NCI-H524 (cell line): ENCODE measurements at places on chromosomes 6 and 20.

DNA sequence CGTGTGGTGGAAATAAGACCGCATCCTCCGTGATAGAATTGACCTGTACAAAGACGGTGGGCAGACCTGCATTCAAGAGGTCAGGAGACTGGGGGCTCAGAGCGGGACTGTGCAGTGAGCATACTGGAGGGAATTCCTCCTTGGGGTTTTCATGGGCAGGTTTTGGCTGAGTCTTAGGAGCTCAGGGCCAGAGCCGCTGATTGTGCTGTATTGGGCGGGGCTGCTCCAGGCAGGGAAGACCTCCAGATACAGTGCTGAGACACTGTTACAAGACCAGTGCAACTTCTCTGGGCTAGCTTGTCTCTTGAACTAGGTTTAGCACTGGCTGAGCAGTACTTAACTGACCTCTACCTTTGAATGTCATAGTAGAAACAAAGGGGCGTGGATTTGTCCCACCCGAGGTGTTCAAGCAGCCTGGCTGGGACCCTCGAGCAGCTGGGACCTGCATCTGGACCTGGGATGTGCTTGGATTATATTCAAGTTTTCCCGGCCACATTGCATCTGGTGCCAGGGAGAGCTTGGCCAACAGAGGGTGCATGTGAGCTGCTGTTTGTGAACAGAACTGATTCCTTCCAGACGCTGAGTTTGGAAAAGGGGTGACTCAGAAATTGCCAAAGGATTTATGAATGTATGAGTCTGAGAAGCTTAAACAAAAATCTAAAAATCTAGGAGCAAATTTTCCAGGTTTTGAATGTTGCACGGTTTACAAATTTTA, 33.4 kb upstream of the SLC22A1 start:
- peak; percentile 72 for DNase-seq

DNA sequence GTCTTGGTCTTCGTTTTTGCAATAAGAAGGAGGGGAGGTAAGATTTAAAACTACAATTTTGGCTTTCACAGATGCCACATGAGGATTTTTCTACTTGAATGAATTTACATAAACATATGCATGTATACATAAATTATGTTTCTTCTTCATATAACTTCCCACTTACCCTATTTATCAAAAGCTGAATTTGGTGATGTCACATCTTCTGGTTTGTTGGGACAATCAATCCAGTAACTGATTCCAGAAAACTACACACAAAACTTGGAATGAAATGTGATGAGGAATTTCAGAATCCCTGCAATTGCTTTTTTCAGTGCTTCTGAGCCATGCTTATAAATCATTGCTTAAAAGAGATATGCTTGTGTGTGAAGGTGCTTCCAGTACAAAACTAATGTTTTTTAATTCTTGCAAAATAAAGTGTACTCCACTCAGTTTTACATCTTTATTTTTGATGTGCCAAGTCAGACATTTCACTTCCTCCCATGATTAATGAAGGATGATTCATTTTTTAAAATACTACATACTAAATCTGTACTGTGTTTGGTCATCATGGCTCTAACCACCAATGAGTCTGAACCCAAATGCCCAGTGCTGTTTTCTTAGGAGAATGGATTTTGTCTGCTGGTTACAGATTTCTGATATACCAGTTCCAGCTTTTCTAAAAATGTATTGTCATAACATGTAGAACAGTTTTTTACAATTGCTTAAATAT, 32.1 kb upstream of the RIN2 start:
- DNase-seq, result no peak

GRCh38 chr6:108781419-108782100, 66.7 kb upstream of the ARMC2 start:
- no peak for DNase-seq

DNA sequence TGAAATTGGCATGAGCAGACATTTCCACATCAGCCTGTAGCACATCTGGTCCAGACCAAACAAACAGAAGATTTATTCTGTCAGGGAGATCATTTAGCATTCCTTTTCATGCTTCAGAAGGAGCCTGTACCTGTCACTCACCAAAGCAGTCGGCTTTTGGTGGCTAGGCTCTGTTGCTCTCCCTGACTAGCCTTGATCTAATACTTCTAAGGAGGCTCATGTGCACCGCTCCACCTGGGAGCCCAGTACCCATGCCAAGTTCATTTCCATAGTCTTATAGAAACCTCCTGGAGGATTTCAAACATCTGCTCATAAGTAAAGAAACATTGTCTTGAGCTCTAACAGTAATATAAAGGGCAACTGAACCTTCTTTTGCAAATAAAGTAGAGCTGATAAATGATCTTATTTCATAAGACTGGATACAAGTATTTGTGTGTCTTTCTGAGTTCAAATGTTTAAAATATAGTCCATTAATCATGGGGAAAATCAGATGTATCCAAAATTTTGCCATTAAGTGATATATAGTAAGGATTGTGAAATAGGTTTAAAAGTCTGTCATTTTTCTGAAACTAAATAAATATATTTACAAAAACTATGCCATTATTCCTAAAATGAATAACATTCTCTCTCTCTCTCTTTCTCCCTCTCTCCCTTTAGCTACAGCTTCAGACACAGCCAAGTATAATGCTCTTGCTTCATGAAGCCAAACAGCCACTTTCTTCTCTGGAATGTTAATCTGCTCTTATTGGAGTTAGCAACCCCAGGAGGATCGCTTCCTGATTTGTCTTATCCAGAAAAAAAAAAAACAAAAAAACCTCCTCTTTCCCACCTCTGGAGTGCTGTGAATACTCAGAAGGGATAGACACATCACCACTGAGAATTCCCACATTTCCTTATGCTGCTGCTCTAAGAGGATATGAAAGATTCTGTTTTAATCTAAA, 192.7 kb upstream of the TFAP2D start:
- DNase-seq, result no peak

- no peak for DNase-seq
Observed at GRCh38 chr6:23953976-23954375, 172.0 kb upstream of the NRSN1 start.

DNA sequence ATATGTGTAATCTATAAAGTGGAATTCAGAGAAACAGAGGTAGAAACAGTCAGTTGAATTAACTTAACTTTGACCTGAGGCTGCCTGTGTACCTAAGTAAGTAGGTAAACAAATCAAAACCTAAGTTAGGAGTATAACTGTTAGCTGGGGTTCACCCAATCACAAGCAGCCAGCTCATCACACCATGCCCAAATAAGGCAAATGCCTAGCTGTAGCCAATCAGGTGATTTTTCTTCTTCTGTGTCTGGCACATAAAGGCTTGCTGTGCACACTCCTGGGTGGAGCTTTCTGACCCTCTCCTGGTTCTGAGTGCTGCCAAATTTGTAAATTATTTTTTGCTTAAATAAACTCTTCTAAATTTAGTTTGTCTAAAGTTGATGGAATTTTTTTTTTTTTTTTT, 54.7 kb upstream of the TRIM39 start:
- no peak for DNase-seq

- no peak for DNase-seq
Observed at GRCh38 chr20:1825507-1825906, 69.7 kb upstream of the SIRPA start.
